C1 segment of cervical spinal cord (tissue), 14 donors: ENCODE measurements at places on chromosomes 5 and 9.

GRCh38 chr9:14327036-14327435 lies 13.1 kb upstream of the NFIB start:
- DNase-seq, result no peak

- no peak for DNase-seq
These were observed 39.1 kb downstream of the FGD3 start for GRCh38 chr9:92986176-92987119.

DNA sequence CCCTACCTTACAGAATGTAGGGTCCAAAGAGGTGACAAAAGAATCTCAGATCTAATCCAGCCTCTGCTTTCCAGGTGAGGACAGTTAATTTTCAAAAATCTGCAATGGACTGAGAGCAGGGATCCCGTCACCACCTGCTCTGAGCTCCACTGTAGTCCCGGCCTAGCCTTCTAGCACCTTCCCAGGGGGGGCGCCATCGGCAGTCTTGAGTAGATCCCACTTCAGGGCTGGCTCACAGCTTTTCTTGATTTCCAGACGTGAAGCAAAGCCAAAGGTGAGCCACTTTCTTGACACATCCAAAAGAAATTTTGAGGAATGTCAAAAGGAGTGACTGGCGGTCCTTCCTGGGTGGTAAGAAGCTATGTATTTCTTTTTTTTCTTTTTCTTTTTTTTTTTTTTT lies 114.1 kb downstream of the SYK start:
- no peak for DNase-seq

DNA sequence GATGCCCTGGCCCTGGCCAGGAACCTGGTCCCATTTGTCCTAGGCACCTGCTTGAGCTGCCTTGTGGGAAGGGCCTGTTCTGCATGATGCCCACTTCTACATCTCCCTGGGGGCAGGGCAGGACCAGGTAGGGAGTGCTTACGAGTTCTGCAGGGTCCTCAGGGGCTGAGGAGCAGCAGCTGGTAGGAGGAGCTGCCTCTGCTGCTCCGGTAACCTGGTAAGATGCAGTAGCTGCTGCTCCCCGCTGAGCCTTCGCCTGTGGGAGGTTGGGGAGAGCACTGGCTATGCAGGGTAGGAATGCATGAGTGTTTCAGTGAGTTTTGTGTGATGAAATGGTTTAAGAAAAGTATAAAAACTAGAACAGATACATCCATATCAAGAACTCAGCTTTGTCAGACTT lies 13.6 kb downstream of the LRRC8A start:
- no peak for DNase-seq

DNA sequence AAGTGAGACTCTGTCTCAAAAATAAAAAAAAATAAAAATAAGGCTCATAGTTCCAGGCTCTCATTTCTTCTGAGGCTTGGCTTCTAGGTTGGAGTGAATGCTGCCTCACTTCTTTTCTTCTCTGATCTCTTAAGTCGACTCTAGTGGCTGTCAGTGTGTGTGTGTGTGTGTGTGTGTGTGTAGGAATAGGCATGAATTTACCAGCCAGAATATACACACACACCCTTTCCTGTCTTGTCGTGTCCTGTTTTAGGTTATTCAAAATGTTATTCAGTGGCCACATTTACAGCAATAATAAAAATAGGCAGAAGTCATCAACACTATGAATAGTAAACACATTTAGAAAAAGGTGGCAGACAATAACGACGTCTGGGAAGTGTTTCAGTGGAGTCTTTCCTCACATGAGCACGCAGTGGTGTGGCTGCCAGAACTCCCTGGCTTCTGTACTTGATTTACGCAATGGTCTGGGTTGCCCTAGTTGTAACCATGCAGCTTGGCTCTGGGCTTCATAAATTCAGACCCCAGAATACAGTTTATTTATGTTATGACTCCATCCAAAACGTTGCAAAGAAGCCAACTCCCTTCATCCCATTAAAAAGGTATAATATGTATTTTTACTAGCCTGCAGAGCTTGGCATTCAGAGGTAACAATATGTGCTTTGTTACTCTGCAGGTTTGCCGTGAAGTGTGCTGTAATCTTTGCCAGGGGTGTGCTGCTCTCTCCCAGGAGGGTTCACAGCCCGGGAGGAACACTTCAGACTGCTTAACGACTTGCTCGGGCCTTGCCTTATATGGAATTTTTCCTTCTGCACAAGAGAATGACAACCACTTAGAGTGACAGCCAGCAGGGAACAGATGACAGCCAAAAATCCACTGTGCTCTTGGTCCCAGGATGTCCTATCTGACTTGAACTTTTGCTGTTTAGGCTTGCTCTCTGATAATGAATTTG lies 34.4 kb upstream of the PALM2AKAP2 start:
- no peak for DNase-seq

DNA sequence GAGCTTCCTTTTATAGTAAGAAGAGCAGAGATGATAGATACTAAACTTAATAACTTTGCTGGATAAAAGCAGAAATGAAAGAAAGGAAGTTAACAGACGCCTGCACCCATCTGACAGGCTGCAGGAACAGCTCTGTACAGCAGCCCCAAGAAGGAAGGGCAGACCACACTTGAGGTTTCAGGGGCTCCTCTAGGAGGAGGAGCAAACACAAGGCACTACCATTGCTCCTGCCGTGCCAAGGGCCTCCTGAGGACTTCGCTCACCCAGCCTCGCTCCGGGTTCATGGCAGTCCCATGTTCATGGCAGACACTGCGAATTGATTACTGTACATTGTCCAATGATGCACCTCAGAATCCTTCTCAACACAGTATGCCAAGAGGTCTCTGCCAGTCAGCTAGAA lies 85.1 kb downstream of the AMBP start:
- DNase-seq, result no peak
